ENCODE measurements at places on chromosomes 4 and X.

DNA sequence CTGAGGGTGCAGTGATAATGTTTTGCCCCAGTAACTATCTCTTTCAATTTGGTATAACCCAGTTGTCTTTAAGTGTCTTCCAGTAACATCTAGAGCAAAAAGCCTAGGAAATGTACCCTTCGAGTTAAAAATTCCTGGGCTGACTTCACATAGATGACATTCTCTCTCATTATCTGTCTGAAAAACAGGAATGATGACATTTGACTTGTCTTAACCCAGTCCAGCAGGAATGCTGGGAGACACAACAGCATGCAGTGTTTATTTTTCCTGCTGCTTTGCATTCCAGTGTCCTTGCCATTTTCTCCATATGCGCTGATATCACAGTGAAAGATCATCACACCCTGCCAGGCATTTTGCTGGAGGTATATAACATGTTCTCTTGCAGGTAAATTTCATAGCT lies 130.0 kb downstream of the SOWAHB start:
- DNase-seq, result no peak

DNA sequence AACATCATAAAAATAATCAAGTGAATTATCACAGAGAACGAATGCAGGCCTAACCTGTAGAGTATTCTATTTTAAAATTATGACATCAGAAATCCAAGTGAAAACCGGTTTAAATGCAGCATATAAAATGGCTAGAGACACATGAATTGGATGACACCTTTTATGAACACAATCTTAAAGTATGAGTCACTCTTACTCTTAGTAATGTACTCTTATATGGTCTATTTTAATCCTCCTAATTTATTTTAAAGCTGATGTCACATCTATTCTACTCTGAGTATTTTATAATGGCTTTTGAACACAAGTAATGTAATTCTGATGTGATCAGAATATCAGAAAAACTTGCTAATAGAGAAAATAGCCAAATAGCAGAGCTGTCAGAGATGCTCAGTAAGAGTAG lies 161.4 kb upstream of the RADX start:
- DNase-seq, result no peak

GRCh38 chrX:16042980-16043379 lies 80.4 kb upstream of the GRPR start:
- DNase-seq, result no peak

DNA sequence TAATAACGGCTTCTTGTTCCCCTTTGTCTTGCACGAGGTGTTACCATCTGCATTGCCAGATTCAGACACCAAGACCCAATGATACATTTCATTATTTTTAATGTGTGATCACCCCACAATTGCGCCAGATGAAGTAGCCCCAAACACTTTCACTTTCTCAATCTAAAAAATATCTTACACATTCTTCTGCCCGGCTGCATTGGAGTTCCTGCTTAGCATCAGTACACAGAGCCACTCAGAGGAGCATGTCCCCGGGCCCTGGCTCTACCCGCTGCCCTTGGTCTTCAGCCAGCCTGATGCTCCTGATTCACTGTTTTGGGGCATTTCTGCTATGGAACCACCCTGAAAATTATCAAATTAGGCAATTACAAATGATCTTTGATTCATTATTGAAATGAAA lies 66.0 kb upstream of the TENM3 start:
- no peak for DNase-seq

DNA sequence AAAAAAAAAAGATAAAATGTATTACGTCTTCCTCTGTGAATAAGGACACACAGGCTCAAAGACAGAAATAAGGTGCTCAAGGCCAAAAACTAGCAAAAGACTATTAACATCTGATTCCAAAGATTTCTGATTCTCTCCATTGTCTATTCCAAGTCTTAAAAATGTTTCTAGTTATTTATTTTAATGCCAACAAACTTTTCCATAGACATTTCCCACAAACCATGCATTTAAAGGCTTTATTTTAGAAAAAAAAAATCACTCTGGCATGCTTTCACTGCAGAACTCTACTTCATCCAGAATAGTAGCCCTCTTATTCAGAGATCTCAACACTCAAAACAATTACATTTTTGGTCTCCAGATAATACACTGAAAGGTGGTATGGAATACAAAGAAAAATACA lies 545.0 kb upstream of the TENM3 start:
- DNase-seq, result no peak
